Fibroblast of skin of right biceps (primary cell): ENCODE measurements at places on chromosomes 1 and 21.

DNA sequence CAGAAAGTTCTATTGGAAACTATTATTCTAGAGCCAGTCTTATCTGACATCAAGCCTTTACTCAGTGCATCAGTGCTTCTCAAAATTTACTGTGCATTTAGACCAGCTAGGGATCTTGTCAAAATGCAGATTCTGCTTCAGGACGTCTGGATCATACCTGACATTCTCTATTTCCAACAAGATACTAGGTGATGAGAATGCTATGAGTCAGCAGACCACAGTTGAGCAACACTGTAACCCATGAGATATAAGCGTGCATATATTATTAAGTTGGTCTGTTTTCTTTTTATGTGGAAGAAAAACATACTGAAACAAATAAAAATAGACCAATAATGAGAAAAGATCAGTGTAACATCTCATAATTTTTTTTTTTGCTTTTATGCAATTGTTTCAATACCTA lies 40.4 kb upstream of the KCNH1 start:
- DNase-seq: no peak

GRCh38 chr1:75908717-75909152 lies 23.5 kb downstream of the ASB17 start:
- peak; percentile 50 for DNase-seq

GRCh38 chr1:213724640-213725536 lies 262.9 kb upstream of the PROX1 start:
- peak; percentile 56 for DNase-seq

DNA sequence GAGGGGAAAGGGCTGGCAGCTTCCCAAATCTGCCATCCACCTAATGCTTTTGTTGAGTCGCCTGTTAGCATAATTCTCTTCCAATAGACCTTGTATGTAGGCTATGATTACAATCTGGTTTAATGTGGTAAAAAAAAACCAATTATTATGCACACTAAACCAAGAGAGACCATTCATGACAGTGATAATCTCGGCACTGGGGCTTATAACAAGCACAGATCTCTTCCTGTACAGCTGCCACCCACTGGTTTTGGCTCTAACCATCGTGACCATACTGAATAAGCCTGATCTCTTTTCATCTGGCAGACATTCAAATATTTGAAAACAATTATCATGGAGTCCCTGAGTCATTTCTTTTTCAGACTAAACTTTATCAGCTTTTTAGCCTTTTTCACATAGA lies 12.0 kb upstream of the SYT14 start:
- DNase-seq: peak; percentile 95

- peak; percentile 93 for DNase-seq
These were observed 4.0 kb downstream of the S100A16 start for GRCh38 chr1:153608742-153609584.

GRCh38 chr1:233544304-233544703 lies 69.6 kb upstream of the KCNK1 start:
- no peak for DNase-seq

DNA sequence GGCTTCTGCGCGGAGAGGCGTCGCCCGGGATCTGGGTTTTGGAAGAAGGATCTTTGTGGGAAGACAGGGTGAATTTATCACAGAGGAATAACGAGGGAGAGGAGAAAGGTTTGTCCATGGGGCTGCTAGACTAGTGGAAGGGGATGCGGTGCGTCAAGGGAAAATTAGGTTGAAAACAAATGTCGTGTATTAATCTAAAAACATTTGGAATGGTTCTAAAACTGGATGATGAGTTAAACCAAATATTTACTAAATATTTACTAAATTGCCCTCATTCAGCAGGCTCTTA lies 647 bp downstream of the RO60 start:
- no peak for DNase-seq

DNA sequence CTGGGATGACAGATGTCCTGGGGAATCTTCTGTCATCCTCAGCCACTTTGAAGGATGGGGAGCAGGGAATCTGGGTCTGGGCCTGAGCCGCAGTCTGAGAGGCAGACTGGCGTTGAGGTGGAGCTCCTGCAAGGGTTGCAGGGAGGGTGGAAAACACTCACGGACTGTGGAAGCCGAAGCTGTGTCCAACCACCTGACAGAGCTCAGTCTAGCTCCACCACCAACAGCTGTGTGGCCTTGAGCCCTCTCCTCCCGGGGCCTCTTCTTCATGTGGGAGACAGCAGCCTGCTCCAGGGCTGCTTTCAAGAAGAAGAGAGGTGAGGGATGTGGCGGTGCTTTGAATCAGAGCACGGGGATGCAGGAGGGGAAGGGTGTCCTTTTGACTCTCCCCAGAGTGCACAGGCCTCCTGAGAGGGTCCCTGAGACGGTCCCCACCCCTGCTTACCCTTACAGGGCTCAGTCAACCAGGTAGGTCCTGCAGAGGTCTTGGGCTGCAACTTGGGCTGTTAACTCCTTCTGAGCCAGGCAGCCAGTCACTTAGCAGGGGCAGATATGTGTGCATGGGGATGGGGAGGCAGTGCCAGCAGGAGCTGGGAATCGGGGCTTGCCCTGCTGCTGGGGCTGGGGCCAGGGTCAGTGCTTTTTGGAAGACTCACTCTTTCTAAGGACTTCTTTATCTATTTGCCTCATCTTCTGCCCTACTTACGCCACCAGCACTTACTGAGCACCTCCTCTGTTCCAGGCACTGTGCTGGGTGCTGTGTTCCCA lies 216.3 kb downstream of the PTPRU start:
- no peak for DNase-seq

- no peak for DNase-seq
These were observed 20.3 kb upstream of the TAL1 start for GRCh38 chr1:47252369-47252768.

DNA sequence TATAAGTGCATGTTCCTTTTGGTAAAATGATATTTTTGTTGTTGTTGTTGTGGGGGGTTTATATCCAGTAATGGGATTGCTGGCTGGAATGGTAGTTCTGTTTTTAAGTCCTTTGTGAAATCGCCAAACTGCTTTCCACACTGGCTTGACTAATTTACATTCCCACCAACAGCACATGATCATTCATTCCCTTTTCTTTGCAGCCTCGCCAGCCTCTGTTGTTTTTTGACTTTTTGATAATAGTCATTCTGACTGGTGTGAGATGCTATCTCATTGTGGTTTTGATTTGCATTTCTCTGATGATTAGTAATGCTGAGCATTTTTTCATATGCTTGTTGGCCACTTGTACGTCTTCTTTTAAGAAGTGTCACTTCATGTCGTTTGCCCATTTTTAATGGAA lies 188.5 kb upstream of the CHRM3 start:
- DNase-seq: peak; percentile 20

DNA sequence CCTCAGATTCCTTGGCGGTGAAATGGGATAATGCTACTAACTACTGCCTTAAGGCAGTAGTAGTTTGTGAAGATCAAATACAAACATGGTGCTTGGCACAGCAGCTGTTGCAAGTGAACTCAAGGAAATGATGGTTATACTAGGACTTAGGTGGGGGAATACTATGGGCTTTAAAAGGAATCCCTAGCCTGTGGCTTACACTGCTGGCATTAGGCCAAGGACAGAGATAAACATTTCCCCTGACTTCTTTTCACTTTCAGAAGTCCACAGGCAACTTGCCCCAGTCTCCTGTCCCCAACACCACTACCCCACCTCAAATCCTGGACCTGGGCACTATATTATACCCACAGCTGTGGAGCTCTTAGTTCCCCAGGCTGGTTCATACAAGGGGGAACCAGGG lies 13.1 kb upstream of the VAMP4 start:
- DNase-seq: peak; percentile 11

- DNase-seq: no peak
These were observed 18.3 kb downstream of the IFI44 start for GRCh38 chr1:78667939-78668338.

DNA sequence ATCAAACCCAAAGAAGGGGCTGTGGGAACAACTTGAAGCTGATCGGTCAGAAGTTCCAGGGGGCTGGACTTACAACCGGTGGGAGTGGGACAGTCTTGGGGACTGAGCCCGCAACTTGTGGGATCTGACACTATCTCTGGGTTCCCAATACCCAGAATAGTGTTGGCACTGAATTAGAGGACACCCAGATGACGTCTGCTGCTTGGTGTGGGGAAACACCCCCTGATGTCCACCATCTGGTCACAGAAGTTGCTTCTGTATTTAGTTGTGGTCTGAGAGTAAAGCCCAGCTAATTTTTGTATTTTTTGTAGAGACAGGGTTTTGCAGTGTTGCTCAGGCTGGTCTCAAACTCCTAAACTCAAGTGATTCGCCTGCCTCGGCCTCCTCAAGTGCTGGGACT lies 28.8 kb downstream of the SERBP1 start:
- no peak for DNase-seq

- DNase-seq: no peak
These were observed 19.0 kb downstream of the THEMIS2 start for GRCh38 chr1:27891196-27891889.

DNA sequence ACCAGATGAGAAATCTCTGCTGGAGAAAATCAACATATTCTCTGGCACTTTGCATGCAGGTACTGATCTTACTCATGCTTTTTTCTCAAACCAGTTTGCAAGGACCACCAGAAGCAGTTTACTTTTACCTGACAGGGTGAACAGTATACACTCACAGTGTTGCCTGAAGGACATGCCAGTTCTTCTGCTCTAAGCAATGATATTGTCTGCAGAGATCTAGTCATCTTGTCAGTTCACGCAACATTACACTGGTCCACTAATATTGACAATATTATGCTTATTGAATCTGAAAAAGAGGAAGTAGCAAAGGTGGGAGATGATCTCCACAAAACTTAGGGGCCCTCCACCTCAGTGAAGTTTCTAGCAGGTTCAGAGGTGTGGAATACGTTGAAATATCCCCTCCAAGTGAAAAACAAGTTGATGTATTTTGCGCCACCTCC lies 3.8 kb upstream of the S100B start:
- DNase-seq: no peak

DNA sequence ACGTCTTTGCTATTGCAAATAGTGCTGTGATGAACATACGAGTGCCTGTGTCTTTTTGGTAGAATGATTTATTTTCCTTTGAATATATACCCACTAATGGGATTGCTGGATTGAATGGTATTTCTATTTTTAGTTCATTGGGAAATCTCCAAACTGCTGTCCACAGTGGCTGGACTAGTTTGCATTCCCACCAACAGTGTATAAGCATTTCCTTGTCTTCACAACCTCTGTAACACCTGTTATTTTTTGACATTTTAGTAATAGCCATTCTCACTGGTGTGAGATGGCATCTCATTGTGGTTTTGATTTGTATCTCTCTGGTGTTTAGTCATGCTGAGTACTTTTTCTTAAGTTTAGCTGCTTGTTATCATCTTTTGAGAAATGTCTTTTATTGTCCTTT lies 215.0 kb downstream of the FMN2 start:
- DNase-seq: peak; percentile 84

GRCh38 chr1:224623743-224624333 lies 7.7 kb downstream of the CNIH3 start:
- DNase-seq: peak; percentile 97

GRCh38 chr1:110850627-110851026 lies 22.3 kb upstream of the CD53 start:
- no peak for DNase-seq

GRCh38 chr1:150165622-150166612 lies 16.2 kb downstream of the PLEKHO1 start:
- DNase-seq: peak; percentile 62

DNA sequence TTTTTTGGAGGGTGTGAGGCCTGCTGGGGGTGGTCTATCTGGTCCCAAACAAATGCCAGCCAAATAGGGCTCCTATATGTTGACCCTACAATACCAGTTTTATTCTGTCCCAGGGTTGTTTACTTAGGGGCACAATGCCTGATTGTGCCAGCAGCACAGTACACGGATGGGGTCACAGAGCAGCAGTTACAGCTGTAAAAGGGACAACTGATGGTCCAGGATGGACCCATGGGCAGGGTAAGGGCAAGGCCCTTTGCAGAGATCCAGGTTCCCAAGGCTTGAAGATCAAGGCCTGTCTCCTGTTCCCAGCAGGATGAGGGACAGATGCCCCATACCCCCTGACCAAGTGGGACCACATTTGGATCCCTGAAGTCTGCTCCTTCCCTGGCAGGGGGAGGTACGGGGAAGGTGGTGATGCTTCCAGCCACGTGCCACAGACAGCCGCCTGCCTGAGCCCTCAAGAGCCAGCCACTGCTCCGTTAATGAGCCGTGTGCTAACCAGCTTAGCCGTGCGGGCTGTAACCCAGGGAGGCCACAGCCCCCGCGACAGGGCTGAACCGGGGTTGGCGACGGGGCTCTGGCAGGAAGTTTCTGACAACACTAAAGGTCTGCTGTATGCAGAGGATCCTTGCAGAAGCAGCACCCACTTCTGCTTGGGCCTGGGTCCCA lies 18.2 kb downstream of the SLC6A9 start:
- DNase-seq: no peak

DNA sequence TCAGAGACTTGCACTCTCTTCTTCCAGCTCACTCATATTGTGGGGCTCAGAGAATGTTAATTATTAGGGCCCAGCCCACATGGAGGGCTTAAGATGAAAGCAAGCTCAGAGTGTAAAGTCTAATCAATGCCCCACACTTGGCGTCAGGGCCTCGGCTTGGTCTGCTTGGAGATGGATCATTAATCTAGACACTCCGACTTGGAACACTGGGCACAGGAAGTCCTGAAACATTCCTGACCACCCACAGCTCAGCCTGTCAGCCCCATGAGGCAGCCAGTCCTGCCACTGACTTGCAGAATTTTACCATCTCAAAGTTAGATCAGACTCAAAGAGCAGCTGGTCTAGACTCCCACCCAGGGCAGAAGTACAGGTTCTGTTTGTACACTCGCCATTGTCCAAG lies 69.8 kb upstream of the TRABD2B start:
- no peak for DNase-seq

DNA sequence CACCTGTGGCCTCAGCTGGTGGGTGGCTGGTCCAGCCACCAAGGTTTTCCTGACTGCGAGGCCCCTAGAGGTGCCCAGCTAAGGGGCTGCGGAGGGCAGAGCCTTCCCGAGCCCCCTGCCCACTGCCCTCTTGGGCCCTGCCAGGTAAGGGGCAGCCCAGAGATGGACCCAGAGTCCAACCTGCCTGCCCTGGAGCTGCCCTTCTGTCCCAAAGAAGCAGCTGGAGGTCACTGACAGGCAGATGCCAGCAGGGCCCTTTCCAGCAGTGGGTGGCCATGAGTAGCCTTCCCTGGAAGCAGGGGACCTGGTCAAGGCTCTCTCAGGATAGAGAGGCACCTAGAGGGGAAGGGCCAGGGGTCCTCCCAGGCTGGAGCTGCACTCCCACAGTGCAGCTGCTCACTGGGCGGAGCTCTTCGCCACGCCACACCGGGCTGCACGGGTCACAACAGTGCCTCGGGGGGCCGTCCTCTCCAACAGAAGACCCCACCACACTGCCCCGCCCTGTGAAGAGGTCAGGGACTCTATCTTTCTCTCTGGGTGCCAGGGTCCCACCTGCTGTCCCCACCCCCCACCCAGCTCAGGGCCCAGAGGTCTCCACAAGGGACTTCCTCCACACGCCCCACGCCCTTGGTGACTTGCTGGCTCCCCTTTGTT lies 10.9 kb upstream of the GNB1 start:
- DNase-seq: no peak
